Suprapubic skin (tissue), 4 donors: ENCODE measurements at places on chromosomes 3 and 15.

DNA sequence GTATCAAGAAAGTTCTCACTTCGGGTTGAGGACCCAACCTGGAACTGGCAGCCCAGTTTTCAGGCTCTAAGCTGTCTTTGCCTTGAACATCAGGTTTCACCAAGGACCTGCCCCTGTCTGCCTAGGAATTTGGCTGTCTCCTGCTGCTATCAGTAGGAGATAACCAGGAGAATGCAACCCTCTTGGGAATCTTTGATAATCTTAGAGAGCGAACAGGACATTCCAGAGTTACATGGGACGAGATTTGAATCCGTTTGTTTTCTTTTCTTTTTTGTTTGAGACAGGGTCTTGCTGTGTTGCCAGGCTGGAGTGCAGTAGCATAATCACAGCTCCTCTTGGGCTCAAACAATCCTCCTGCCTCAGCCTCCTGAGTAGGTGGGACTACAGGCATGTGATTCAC lies 18.0 kb upstream of the EIF1B start:
- peaks cover 5% of the 10 kb centered on the region for H3K36me3 ChIP-seq
- no peaks in the 10 kb centered on the region for H3K4me1 ChIP-seq
- H3K27ac ChIP-seq: no peak overlapping the region
- no peaks in the 10 kb centered on the region for H3K27me3 ChIP-seq
- H3K4me3 ChIP-seq: no peak overlapping the region
- DNase-seq: no peak

- H3K4me1 ChIP-seq: peaks cover 3% of the 10 kb centered on the region
- no peak for DNase-seq
- H3K4me3 ChIP-seq: no peak overlapping the region
- no peaks in the 10 kb centered on the region for H3K27me3 ChIP-seq
- no peaks in the 10 kb centered on the region for H3K36me3 ChIP-seq
Observed at GRCh38 chr3:20401253-20401652, 215.2 kb upstream of the SGO1 start.

GRCh38 chr3:178787960-178788359 lies 251.7 kb downstream of the KCNMB2 start:
- DNase-seq: no peak
- H3K4me3 ChIP-seq: no peak overlapping the region
- no peaks in the 10 kb centered on the region for H3K4me1 ChIP-seq

GRCh38 chr3:129769616-129770015 lies 123.9 kb downstream of the TMCC1 start:
- H3K4me1 ChIP-seq: no peaks in the 10 kb centered on the region
- H3K27me3 ChIP-seq: no peaks in the 10 kb centered on the region
- no peak for DNase-seq
- H3K27ac ChIP-seq: no peak overlapping the region

GRCh38 chr15:89876396-89877082 lies 17.3 kb downstream of the AP3S2 start:
- no peak for DNase-seq
- H3K36me3 ChIP-seq: peaks cover 54% of the 10 kb centered on the region
- H3K4me1 ChIP-seq: peaks cover 6% of the 10 kb centered on the region
- no peak overlapping the region for H3K27ac ChIP-seq

DNA sequence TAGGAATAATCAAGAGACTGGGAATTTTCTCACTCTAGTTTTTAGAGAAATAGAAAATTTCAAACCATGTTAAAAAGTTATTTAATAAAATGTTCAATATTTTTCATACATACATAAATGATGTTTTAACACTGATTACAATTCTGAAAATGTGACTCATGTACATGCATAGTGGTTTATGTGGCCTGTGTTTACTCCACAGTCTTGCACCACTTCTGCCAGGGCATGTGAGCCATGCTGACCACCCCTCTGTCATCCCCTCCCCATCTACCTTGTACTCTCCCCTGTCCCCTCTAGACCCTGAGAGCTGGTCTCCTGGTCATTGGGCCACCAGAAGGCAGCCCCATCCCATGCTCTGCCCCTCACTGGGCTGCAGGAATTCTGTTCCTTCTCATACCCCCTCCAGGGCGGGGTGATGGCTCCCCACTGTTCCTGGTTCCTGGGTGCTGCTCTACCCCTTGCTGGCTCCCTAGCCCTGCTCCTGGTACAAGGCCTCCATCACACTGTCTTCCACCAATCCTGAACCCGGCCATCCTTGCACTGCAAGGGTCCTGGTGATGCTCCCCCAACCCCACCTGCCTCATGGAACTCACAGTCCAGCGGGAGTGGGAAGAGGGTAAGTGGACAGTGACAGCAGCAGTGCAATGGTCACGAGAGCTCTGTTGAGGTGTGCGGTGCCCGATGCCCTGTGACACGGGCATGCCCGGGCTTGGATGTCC lies 24.2 kb upstream of the SLC41A3 start:
- no peaks in the 10 kb centered on the region for H3K4me1 ChIP-seq
- H3K27me3 ChIP-seq: no peaks in the 10 kb centered on the region
- DNase-seq: peak; percentile 48

DNA sequence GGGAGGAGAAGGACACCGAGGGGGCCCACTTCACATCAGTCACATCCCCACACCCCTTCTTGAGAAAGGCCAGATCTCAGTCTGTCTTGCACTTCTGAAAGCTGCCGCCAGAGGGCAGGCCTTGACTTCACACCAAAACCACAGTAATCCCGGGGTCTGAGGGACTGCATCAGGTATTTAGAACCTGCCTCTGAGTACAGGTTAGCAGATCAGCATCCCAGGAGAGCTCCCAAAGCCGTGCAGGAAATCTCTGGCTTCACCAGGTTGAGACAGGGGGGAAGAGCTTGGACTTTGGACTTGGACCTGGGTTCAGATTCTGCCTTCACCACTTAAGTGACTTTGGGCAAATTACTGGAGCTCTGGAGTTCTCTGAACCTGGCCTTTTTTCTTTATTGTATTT lies 50.3 kb downstream of the LHFPL4 start:
- no peaks in the 10 kb centered on the region for H3K36me3 ChIP-seq
- no peak for DNase-seq
- H3K27me3 ChIP-seq: peaks cover 31% of the 10 kb centered on the region
- H3K27ac ChIP-seq: no peak overlapping the region

DNA sequence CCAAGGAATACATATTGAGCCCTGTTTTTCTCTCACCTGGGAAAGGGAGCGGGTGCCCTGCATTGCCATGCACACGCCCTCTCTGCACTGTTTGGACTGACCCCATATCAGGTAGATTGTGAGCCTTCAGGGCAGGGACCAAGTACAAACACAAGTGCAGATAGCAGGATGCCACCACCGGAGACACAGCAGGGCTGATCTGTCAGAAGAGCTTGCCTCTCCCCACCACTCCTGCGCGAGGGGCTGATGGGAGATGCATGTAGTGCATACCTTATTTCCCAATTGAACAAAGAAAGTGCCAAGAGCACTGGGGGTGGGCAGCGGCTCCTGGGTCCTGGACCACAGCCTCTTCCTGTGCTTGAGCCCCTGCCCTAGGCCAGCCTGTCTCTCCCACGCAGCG lies 9.0 kb upstream of the SLCO2A1 start:
- no peak overlapping the region for H3K27ac ChIP-seq
- no peaks in the 10 kb centered on the region for H3K36me3 ChIP-seq
- H3K27me3 ChIP-seq: no peaks in the 10 kb centered on the region
- no peak for DNase-seq

- H3K4me3 ChIP-seq: no peak overlapping the region
- H3K27ac ChIP-seq: no peak overlapping the region
- DNase-seq: no peak
Observed at GRCh38 chr3:47318916-47319315, 36.2 kb downstream of the KLHL18 start.

DNA sequence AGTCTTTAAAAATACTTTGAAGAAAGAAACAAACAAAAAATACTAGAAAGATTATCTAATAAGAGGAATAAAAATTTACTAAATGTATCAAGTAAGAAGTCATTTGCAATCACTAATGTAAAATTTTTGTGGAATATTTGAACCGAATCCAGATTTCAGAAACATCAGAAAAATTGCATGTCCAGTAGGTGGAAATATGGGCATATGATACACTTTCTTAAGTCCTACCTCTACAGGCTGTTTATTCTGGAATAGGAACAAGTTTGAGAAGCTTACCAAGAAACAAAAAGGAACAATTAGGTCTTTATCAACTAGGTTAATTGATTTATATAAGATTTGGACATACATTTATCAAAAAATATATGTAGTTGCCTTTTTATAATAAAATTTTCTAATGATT lies 292.9 kb upstream of the ROBO1 start:
- no peaks in the 10 kb centered on the region for H3K27me3 ChIP-seq
- H3K27ac ChIP-seq: no peak overlapping the region
- no peak for DNase-seq

- no peaks in the 10 kb centered on the region for H3K27me3 ChIP-seq
- no peaks in the 10 kb centered on the region for H3K36me3 ChIP-seq
- H3K27ac ChIP-seq: peak overlapping the region; percentile 44
- H3K4me3 ChIP-seq: no peak overlapping the region
- DNase-seq: peak; percentile 56
- peaks cover 63% of the 10 kb centered on the region for H3K4me1 ChIP-seq
Observed at GRCh38 chr3:126956361-126956760, 26.6 kb upstream of the PLXNA1 start.

- H3K4me1 ChIP-seq: peaks cover 6% of the 10 kb centered on the region
- H3K4me3 ChIP-seq: no peak overlapping the region
- no peaks in the 10 kb centered on the region for H3K27me3 ChIP-seq
- no peaks in the 10 kb centered on the region for H3K36me3 ChIP-seq
- H3K27ac ChIP-seq: no peak overlapping the region
Observed at GRCh38 chr3:188575501-188575900, 421.5 kb downstream of the LPP start.

- no peak overlapping the region for H3K4me3 ChIP-seq
- peaks cover 47% of the 10 kb centered on the region for H3K36me3 ChIP-seq
- DNase-seq: no peak
- H3K27ac ChIP-seq: no peak overlapping the region
Observed at GRCh38 chr15:45139770-45140169, 10.0 kb downstream of the DUOX1 start.

DNA sequence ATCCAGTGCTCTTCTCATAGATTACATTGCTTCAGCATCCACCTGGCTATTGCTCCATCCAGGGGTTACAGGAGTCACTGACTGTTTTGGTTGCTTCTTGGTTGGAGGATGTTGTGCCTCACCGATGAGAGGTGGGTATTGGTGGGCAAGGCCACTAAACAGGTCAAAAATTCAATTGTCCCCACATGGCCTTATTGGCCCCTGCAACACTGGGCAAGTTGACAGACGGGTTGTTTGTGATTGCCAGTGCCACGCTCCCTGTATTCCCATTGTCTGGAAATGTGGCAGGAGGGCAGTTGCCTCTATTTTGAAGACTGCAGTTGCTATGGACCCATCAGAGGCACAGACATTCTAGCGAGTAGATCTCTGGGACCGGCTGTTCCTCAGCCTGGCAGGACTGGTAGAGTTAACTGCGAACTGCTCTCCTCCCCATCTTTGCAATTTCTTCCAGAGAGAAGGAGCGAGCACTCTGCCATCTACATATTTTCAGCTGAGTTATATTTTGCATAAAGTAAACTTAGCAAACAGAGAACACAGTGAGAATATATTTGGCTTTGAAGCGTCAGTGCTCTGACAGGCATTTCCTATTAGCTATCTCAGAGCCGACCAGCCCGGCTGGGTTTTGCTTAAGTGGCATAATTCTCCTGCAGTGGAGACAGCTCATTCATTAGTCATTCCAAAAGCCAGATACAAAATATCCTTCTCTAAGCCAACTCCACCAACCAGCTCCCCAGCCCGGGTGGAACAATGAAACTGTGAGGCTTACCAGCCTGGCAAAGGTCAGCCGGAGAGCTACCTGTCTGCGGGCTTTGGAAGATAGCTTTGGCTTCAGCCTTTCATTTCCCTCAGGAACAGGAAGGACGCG lies 26.0 kb upstream of the MAGEF1 start:
- DNase-seq: peak; percentile 69
- peaks cover 54% of the 10 kb centered on the region for H3K4me1 ChIP-seq
- peak overlapping the region; percentile 16 for H3K4me3 ChIP-seq
- no peaks in the 10 kb centered on the region for H3K27me3 ChIP-seq
- no peaks in the 10 kb centered on the region for H3K36me3 ChIP-seq
- peak overlapping the region; percentile 57 for H3K27ac ChIP-seq

- H3K4me1 ChIP-seq: no peaks in the 10 kb centered on the region
- no peak for DNase-seq
- no peaks in the 10 kb centered on the region for H3K27me3 ChIP-seq
- no peak overlapping the region for H3K27ac ChIP-seq
- H3K36me3 ChIP-seq: no peaks in the 10 kb centered on the region
Observed at GRCh38 chr3:151219056-151219455, 16.0 kb upstream of the GPR171 start.

- peaks cover 17% of the 10 kb centered on the region for H3K4me1 ChIP-seq
- no peak overlapping the region for H3K4me3 ChIP-seq
- DNase-seq: no peak
- H3K27ac ChIP-seq: no peak overlapping the region
Observed at GRCh38 chr15:62404194-62404985, 239.3 kb upstream of the C2CD4B start.

GRCh38 chr3:19539518-19540392 lies 391.4 kb downstream of the KCNH8 start:
- no peaks in the 10 kb centered on the region for H3K4me1 ChIP-seq
- DNase-seq: no peak
- H3K27me3 ChIP-seq: no peaks in the 10 kb centered on the region
- H3K27ac ChIP-seq: no peak overlapping the region
- H3K36me3 ChIP-seq: no peaks in the 10 kb centered on the region
- no peak overlapping the region for H3K4me3 ChIP-seq

GRCh38 chr15:87604857-87605446 lies 651.6 kb downstream of the NTRK3 start:
- no peaks in the 10 kb centered on the region for H3K27me3 ChIP-seq
- no peak overlapping the region for H3K27ac ChIP-seq
- H3K36me3 ChIP-seq: no peaks in the 10 kb centered on the region
- DNase-seq: no peak

DNA sequence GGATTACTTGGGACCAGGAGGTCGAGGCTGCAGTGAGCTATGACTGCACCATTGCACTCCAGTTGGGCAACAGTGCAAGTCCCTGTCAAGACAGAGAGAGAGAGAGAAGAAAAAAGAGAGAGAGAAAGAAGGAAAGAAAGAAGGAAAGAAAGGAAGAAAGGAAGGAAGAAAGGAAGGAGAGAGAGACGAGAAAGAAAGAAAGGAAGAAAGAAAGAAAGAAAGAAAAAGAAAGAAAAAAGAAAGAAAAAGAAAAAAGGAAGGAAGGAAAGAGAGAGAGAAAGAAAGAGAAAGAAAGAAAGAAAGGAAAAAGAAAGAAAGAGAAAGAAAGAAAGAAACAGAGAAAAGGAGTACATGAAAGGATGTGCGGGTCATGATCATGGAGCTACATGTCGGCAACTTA lies 80.2 kb downstream of the ATP13A4 start:
- H3K27ac ChIP-seq: no peak overlapping the region
- no peak for DNase-seq
- H3K27me3 ChIP-seq: no peaks in the 10 kb centered on the region
- no peaks in the 10 kb centered on the region for H3K4me1 ChIP-seq

GRCh38 chr3:111812701-111813100 lies 46.4 kb upstream of the PHLDB2 start:
- no peak overlapping the region for H3K27ac ChIP-seq
- peaks cover 8% of the 10 kb centered on the region for H3K4me1 ChIP-seq
- DNase-seq: no peak
- no peaks in the 10 kb centered on the region for H3K27me3 ChIP-seq
- no peaks in the 10 kb centered on the region for H3K36me3 ChIP-seq

- peak; percentile 86 for DNase-seq
- peaks cover 5% of the 10 kb centered on the region for H3K4me1 ChIP-seq
- H3K4me3 ChIP-seq: peak within 1 kb of the TSS; percentile 90
- peaks cover 16% of the 10 kb centered on the region for H3K27me3 ChIP-seq
- peaks cover 5% of the 10 kb centered on the region for H3K36me3 ChIP-seq
Observed at GRCh38 chr3:44712455-44713075, at the start of gene ZNF502. Gene ZNF502 (plus strand): TSS chr3:44712660. CDS start chr3:44720262, 7,602 bp downstream.

- peak; percentile 75 for DNase-seq
- H3K4me3 ChIP-seq: peak overlapping the region; percentile 93
- no peaks in the 10 kb centered on the region for H3K36me3 ChIP-seq
- peak overlapping the region; percentile 87 for H3K27ac ChIP-seq
Observed at GRCh38 chr3:107523539-107524325, 970 bp downstream of the BBX start.
